Stimulated activated CD4-positive, alpha-beta T cell treated with anti-CD3 and anti-CD28 coated beads, Interleukin-1b, Interleukin-23, amount 100 ng/mL, for 1 hour (primary cell): ENCODE measurements at places on chromosomes 5 and 9.

DNA sequence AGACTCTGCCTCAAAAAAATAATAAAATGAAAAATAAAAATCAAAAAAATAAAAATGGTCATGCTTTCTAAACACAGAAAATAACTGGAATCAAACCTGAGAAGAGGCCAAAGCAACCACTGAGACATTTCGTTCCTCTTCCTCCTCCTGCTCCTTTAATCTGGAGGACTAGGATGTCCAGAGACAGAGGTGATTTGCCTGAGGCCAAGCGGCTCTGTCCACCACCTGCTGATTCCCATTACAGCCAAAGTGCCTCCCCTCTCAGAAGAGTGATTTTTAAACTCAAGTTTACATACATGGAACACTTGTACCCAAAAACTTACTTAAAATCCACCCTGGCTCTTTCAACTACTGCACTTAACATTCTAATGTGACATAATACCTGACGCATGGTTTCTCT, 65.6 kb downstream of the TLE1 start:
- no peak for DNase-seq

DNA sequence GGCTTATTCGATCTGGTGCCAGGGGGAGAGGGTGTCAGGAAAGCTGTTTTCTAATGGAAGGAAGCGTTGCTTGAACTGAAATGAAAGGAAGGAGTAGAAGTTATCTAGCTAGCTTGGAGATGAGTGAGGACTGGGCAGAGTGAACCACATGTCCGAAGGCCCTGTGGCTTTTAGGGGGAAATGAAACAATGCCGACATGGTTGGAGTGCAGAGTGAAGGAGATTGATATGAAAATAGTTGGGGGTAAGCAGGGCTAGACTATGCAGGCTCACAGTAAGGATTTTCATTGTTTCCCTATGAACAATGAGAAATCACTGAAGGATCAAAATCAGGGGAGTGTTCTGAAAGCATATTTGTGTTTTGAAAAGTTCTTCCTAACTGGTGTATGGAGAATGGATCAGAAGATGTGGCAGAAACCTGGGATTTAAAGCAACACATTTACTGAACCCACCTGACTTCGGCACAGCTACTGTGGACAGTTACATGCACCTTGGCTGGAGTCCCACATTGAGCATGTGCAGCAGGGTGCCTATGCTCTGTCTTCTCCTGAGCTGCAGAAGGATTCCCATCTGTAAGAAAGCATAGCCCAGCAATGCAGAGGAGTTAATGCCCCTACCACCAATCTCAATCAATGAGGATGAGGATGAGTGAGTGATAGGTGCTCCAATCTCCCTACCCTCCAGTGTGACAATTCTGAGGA, 144.4 kb upstream of the TBCA start:
- DNase-seq: no peak

- DNase-seq: no peak
Measured at GRCh38 chr5:180157866-180158265, 51.1 kb downstream of the RASGEF1C start.

GRCh38 chr5:37604290-37604689, 225.2 kb downstream of the WDR70 start:
- DNase-seq: no peak

DNA sequence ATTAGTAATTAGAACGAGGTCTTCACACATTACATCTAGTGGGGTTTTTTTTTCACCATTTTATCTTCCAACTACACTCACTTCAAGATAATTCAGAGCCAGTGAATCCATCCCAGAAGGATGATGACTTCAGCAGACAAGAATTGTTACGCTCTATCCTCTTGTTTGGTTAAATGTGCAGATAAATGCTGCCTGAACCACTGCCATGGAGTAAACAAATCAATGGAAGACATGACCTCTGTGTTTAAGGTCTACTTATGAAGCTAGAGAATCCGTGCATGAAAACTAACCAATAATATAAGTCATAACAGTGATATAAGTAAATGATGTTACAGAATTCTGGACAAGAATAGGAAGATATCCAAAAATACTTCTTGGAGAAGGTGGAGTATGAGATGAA, 602.6 kb downstream of the TLR4 start:
- no peak for DNase-seq
